ENCODE measurements at places on chromosomes 2 and 18. TPM values are rescaled to one million over a fixed set of nuclear protein-coding genes. Genes with fewer than 3 reads are reported as not detected.

GRCh38 chr18:38695559-38696280, 1130.1 kb upstream of the CELF4 start:
- no peak overlapping the region for H3K4me3 ChIP-seq
- H3K4me1 ChIP-seq: no peaks in the 10 kb centered on the region
- H3K36me3 ChIP-seq: no peaks in the 10 kb centered on the region
- no peak for DNase-seq

DNA sequence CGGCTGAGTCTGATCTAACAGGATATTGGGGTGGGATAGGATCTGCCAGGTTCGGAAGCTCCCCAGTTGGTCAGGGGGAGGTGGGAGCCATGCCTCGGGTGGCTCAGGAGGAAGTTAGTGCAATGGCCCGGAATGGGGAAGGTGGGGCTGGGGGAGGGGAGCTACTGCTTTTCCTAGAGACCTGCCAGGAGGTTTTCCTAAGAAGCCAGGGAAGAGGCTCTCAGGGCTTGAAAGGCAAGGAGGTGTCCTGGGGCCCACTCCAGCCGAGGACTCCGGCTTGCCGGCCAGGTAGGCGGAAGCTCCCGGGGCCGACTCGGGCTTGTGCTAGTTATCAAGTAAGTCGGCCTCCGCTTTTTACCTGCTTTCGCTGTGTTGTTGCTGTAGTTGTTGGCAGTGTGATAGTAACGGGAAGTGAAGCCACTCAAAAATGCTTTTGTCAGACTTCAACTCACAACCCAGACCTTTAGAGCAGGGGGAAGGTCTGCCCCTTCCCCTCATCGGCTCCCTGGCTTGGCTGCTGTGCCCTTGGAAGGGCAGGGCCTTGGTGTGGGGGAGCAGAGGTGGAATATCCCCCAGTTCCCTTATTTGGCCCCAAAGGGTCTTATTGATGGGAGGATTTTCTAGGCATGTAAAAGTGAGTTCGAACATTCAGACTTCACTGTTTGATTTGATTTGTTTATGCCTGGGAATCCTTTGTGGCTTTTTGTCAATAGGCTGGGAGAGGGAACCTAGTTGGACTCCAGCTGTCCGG, 5.4 kb downstream of the GDF7 start:
- DNase-seq: no peak
- H3K4me1 ChIP-seq: peaks cover 24% of the 10 kb centered on the region
- no peak overlapping the region for H3K27ac ChIP-seq
- peaks cover 4% of the 10 kb centered on the region for H3K27me3 ChIP-seq

DNA sequence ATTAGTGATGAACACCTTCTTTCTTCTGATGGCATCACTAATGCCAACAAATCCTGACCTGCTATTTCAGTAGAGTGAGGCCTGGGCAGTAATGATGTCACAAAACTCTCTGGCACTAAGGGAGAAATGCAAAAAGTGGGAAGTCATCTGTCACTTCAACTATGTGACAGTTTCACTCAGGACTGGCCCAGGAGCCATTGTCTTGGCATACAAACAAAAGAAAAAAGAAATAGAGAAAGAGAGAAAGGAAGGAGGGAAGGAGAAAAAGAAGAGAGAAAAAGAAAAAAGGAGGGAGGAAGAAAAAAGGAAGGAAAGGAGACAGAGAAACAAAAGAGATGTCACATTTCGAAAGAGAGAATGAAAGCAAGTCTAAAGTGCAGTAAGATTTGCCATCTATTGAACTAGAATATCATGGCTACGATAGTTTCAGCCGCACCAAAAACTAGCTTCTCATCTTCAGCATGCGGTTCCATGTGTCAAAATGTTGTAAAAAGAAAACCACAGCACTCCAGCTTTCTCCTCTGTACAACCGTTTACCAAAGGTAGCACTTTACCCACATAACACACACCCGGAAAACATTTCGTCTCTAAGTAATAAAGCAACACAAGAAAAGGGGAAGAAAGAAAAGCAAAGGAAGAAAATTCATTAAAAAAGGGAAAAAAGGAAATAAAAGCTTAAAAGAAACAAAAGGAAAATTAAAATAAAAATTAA, 50.1 kb downstream of the CD226 start:
- no peak overlapping the region for H3K27ac ChIP-seq
- no peaks in the 10 kb centered on the region for H3K36me3 ChIP-seq
- no peaks in the 10 kb centered on the region for H3K4me1 ChIP-seq

The GALNT13 gene
- total RNA-seq: not detected

Data from osteocyte (in vitro differentiated cells).